T-helper 1 cell (primary cell): ENCODE measurements at places on chromosomes 5 and 9.

DNA sequence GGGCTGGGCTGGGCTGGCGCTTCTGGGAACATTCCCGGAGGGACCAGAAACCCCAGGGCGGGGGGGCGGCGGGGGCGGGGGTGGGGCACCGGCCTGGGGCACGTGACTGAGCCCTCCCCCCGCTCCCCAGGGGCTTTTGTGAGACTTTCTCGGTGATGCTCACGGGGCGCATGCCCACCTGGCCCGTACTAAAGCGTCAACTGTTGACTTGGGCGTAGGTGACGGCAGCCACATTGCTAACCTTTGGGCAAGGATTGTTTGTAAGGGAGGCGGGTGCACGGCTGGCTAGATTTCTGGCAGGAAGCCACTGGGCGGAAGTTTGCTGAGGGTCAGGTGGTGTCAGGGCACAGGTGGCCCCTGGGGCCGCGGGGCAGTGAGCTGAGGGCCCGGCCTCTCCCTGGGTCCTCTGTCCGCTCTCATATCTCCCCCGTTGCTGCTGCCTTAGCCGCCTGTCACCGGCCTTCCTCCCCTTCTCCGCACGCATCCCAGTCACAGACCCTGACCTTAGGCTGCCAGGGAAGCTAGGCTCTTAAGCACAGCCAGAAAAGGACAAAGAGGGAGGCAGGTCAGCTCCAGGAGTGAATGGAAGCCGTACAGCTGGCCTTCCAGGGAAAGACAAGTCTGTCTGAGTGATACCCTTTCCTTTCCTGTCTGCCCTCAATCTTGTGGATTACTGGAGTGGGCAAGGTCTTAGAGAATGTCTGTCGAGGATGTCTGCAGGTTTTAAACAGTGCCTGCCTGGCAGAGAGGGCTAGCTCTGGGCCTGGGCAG lies 812 bp downstream of the CACFD1 start:
- no peak for DNase-seq

GRCh38 chr5:172478256-172478655 lies 23.9 kb upstream of the SH3PXD2B start:
- no peak for DNase-seq

DNA sequence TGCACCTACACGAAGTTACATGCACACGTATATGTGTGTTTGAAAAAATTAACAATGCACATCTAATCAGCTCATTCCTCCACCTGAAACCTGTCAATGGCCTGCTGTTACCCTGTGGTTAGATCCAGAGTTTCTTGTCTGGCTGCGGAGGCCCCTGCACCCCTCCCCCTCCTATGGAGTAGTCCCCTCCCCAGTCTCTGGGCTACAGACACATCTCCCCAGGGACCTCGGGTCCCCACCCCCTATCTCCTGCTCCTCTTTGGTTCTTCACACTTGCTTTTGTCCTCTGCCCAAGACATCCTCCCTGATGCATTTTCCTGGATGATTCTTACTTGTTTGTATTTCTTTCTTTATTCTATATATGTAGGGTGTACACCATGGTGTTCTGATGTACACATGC lies 27.2 kb downstream of the FAM240B start:
- DNase-seq, result no peak

GRCh38 chr9:69444791-69445190 lies 119.8 kb downstream of the ENTREP1 start:
- DNase-seq, result no peak

- peak; percentile 54 for DNase-seq
Observed at GRCh38 chr5:43039471-43040286, 440 bp downstream of the ANXA2R start.

DNA sequence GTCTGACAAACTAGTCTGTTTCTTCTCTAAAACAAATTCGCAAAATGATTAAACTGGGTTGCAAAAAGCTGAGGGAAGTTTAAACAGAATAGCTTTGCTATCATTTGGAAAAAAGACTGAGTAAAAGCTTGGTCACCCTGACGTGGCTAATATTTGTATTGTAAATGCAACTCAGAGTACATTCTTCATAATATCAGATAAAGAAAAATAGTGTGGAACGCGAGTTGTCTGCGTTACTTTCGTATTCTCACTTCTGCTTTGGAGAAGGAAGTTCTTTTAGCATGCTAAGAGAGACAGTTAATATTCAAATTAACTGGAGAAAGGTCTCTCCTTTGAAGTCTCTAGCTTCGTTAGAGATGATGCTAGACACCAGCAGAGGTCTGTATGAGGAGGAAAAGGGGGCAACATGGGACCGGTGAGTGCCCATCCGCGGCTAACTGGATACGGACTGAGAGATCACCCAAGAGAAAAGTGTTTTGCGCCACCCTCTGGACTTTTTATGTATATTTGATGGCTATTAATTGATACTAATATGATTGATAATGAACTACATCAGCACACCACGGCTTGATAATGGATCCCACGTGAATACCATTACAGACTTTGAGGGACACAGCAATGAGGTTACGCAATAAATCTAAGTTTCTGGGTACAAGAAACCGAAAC lies 2.9 kb upstream of the CNTRL start:
- DNase-seq, result no peak

DNA sequence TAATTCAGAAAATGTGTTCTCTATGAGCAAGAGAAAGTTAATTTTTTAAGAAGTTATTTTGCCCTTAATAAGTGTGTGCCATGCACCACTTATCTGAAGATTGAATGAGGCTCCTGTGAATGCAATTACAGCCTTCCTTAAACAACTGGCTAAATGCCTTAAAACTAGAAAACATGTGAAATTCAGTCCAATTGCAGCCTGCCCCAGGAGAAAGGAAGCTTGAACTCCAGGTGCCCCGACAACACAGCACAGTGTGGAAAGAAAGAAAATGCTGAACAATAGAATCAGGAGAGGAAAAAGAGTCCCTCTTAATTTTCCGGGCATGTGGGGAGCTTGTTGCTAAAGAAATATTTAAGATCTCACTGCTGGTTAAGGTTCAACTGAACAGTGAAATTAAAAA lies 8.8 kb downstream of the LHFPL2 start:
- no peak for DNase-seq

DNA sequence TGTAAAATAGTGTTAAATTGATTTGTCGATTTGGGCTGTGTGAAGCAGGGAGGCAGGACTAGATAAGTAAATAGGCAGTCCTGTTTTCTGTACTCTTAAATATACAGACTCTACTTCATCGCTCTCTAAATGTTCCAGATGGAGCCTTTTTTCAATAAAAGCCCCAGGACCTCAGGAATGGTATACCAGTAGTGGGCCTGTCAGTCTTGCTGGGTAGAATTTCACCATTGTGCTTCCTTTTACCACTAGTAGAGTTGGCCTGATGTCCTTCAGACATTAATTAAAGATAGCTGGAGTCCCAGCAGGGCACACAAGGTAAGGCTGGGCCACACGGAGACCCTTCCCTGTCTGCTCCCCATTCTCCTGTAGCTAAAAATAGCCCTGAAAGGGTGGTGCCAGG lies 6.0 kb downstream of the SNX18 start:
- DNase-seq, result no peak

DNA sequence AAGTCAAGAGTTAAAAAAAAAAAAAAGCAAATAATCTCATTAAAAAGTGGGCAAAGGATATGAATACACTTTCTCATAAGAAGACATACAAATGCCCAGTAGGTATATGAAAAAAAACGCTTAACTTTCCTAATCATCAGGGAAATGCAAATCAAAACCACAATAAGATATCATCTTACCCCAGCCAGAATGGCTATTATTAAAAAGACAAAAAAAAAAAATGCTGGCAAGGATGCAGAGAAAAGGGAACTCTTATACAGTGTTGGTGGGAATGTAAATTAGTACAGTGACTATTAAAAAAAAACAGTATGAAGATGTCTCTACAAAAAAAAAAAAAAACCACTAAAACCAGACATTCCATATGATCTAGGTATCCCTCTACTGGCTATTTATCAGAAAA lies 79.4 kb downstream of the LPAR1 start:
- no peak for DNase-seq

DNA sequence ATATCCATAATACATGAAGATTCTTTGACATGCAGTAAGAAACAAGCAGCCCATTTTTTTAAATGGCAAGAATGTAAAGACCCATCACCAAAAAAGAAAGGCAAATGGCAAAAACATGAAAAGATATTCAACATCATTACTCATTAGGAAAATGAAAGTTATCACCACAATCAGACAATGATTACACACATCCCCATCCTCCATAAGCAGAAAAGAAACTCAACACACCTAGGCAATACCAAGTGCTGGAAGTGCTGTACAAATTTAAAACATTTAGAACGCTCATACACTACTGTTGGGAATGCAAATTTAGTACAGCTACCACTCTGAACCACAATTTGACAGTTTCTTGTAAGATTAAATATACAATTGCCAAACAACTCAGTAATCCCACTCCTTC lies 466.7 kb downstream of the ACTL7B start:
- no peak for DNase-seq

DNA sequence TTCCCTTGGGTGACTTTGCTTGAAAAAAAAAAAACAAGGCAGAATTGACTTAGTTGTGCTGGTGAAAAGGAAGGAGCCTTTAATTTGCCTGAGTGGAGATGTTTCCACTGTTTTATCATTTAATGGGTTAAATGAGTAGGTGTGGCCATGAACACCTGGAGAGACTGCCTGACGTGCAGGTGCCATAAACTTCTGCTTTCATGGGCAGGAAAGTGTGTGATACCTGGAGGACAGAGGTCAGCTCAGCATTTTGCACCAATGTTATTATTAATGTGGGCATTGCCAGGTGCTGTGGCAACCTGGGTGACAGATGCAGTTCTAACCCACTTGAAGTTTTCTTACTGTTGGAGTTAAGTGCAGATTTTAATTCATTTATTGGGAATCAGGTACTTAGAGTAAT lies 145.4 kb downstream of the CD180 start:
- DNase-seq, result no peak

GRCh38 chr9:99177576-99178366 lies 44.0 kb downstream of the ALG2 start:
- DNase-seq, result no peak

GRCh38 chr5:107982703-107983425 lies 312.1 kb upstream of the EFNA5 start:
- DNase-seq, result no peak

GRCh38 chr5:79552984-79553383 lies 39.0 kb upstream of the HOMER1 start:
- no peak for DNase-seq

- no peak for DNase-seq
Observed at GRCh38 chr9:128204858-128205257, 1.7 kb downstream of the DNM1 start.

DNA sequence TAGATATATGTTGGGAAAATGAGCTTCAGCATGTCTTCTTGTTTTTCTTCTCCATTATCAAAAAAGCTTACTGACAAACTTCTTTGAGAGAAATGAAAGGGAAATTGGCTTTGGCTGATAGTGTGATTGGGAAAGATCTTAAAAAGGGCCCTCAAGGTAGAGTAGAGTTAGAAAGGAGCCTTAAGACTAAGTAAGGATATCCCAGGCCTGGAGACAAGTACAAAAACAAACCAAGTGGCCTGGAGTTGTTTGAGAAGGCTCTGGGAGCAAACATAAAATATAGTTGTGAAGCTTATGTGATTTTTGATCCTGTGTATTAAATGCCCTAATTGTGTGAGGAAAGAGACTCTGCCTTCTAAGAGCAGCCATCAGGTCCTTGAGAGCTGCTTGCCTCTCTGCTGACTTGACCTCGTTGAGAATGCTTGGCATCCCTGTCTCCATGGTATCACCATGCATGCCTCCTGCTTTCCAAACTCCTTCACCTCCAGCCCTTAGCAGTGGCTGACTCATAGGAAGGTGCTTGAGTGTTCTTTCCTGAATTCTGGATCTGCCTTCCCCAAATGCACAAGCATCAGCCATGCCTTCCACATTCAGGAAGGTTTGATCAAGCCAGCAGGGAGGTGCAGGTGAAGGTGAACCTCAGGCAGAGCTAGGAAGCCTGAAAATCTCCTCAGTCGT lies 78.9 kb downstream of the SMARCA2 start:
- DNase-seq, result no peak

DNA sequence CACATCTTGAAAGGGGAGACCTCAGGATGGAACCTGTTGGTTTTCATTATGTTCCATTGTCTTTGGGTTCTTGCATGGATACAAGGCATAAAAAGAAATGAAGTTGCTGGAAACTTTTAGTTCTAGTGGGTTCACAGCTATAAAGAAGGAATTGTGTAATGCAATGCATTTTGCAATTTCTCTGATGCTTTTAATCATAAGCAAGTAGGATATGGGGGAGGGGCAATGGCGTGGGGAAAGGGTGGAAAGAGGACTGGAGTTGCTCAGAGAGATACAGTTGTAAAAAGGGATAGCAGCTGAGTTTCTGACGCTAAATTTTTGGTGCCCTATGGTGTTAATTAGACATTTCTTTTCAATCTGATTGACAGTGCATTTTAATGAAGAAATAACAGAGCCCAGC lies 88.6 kb upstream of the FANCC start:
- no peak for DNase-seq
